CD4-positive, alpha-beta T cell treated with Interleukin-15 for 1 hour (primary cell): ENCODE measurements at places on chromosomes 12 and 14.

DNA sequence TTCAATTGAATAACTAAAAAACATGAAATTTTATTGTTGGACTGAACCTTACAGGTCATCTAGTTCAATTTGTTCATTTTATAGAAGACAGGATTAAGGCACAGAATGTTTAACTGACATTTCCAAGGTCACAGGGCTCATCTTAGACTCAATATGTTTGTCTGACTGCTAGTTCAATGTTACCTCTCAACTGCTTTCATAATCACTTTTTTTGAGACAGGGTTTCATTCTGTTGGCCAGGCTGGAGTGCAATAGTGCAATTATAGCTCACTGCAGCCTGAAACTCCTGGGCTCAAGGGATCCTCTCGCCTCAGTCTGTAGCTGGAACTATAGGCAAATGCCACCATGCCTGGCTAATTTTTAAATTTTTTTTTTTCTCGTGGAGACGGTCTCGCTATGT is 24.4 kb upstream of the ITGA5 start:
- DNase-seq = no peak

- no peak for DNase-seq
Observed at GRCh38 chr14:35727764-35728163, 81.3 kb downstream of the RALGAPA1 start.

- DNase-seq = no peak
Observed at GRCh38 chr12:76864791-76865400, 13.9 kb downstream of the CSRP2 start.

- DNase-seq = no peak
Observed at GRCh38 chr12:7068240-7068993, 7.9 kb downstream of the C1S start.

GRCh38 chr14:60599727-60600126 is 49.5 kb downstream of the SIX1 start:
- no peak for DNase-seq

- DNase-seq = no peak
Observed at GRCh38 chr12:42810006-42810405, 220.5 kb upstream of the PRICKLE1 start.

- no peak for DNase-seq
Observed at GRCh38 chr12:233615-233968, 19.6 kb upstream of the SLC6A12 start.

DNA sequence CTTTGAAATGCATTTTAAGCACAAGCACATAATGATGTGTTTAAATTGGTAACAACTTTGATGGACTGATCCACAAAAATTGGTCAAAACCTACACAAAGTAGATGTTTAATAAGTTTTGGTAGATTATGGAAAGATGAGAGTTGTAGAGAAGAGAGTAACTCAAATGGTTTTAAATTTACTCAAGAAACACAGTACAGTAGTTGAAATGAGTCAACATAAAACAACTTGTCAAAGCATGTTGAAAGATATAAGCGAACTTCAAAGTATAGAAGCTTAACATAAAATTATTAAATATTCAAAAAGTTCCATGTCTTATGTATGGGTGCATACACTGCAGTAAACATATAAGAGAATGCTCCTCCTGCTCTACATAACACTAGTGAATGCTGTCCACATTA is 49.4 kb downstream of the KITLG start:
- DNase-seq = no peak

DNA sequence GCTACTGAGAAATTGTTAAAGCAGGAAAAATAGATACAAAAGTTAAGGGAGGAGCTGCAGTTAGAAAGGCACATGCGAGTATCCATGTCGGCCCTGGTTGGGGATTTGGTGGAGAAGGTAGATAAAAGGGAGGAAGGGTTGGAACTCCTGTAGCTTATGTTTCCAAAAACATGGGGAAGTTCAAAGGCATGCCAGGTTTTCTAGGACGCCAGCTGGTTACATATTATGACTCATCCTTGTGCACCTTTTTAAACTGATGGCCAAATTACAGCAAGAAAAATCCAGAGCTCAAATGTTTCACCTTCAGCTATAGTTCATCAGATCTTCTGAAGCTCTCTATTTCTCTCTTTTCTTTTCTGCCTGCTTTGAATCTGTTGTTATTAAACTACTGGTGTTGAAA is 13.2 kb upstream of the MAP4K5 start:
- no peak for DNase-seq

GRCh38 chr12:109822951-109823411 is 10.2 kb downstream of the TRPV4 start:
- DNase-seq = no peak

DNA sequence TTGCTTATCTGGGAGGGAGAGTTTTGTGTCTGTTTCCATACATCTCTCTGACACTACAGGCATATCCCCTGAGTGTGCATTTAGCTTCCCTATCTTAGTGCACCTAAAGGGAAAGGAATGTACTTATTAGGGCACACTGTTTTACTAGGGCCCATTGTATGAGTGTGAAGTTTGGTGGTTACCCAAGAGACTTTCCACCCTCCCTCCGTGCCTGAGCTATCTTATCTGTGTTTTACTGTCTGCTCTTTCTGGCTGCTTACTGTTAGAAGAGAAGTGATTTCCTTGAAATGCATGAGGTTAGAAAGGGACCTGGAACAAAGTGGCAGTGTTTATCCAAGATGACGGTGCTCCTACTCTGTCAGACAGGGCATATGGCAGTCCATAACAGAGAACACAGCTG is 8.5 kb upstream of the SVOP start:
- no peak for DNase-seq

- DNase-seq = no peak
Observed at GRCh38 chr12:47277972-47278448, 198.3 kb upstream of the AMIGO2 start.

DNA sequence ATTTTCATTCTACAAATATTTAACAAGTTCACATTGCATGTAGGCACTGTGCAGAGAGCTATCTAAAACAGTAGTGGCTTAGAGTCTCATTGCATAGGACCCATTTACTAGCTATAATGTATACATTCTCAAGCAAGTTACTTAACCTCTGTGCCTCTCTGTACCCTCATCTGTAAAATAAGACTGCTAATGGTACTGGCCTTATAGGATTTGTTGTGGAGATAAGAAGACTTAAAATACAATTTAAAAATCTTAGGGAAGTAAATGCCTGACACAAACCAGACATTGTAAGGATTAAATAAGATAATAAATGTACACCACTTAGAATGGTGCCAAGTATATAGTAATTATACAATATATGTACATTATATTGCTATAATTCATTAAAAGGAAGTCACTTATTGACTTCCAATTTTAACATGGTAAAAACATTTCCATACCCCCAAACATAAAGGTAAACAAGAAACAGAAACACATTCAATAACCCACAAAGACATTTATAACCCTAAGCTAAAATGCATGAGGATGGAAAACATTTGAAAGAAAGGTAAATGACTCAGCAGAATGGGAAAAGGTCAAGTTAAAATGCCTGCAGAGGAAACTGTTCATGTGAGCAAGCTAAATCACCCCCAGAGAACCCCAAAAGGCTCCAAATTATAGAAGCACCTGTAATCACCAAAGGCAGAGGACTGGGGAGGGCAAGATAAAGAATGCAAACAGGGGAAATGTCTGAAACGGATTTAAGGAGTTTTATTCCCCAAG is 30.8 kb downstream of the RPS6KA5 start:
- no peak for DNase-seq

GRCh38 chr12:40248585-40249297 is 23.9 kb downstream of the LRRK2 start:
- DNase-seq = no peak

DNA sequence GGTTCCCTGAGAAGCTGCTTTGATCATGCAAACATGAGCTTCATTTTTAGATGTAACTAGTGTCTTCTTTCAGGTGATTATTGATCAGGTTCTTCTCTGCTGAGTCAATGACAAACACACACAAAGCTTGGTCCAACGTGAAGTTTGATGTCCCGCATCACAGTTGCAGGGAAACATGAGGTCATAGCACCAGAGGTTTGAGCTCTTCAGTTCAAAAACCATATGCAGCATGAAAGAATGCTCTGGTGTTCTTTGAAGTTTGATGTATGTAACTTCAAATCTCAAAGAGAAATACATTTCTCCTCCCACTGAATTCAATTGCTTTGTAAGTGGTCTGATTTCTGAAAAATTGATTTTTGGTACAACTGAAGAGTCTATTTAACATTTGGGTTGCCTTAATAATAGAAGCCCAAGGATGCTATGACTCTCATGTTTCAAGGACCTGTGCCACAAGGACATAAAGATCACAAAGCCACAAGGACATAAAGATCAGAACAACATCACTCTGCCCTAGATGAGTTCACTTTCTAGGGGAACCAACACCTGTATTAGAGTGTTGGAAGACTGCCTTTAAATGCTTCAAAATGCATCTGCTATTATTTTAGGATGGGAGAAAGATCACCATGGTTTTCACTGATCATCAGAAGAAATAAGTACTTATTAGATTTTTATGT is 31.1 kb upstream of the AMIGO2 start:
- no peak for DNase-seq

- no peak for DNase-seq
Observed at GRCh38 chr14:56782711-56783110, 27.6 kb downstream of the OTX2 start.

GRCh38 chr12:57852620-57853500 is 6.3 kb upstream of the CTDSP2 start:
- no peak for DNase-seq

DNA sequence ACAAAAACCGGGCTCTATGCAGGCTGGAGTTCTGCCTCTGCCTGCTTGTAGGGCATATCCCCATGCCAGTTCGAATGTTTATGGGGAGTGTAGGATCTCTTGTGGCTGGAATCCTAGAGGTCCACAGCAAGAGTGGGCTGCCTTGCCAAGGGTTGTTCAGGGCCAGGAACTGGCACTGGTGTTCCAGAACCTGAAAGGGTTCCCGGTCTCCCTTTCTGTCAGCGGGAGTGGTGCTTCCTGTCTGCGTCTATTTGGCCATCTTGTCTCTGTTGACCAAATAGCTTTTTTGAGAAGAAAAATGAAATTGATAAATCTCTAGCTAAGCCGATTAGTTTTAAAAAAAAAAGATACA is 17.8 kb downstream of the OLR1 start:
- no peak for DNase-seq

DNA sequence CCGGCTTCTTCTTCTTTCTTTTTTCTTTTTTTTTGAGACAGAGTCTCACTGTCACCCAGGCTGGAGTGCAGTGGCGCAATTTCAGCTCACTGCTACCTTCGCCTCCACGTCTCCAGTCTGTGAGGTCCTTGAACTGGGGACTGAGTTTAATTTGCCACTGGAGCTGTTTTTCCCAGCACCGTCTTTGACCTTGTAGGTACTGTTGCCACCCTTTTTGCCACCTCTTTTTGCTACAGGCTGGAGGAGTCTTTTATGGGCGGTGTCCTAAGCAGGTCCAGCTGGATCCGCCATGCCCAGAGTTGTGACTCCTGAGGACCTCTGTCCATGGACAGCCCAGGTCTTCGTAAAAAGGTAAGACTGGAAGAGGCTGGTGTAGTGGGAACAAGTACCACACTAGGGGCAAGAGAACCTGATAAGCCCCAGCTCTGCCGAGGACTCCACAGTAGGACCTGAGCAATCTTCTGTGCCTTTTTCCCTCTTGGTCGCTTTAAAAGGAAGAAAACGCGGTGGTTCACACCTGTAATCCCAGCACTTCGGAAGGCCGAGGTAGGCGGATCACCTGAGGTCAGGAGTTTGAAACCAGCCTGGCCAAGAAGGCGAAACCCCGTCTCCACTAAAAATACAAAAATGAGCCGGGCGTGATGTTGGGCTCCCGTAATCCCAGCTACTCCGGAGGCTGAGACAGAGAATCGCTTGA is 946 bp downstream of the RNU4-2 start:
- peak; percentile 19 for DNase-seq

DNA sequence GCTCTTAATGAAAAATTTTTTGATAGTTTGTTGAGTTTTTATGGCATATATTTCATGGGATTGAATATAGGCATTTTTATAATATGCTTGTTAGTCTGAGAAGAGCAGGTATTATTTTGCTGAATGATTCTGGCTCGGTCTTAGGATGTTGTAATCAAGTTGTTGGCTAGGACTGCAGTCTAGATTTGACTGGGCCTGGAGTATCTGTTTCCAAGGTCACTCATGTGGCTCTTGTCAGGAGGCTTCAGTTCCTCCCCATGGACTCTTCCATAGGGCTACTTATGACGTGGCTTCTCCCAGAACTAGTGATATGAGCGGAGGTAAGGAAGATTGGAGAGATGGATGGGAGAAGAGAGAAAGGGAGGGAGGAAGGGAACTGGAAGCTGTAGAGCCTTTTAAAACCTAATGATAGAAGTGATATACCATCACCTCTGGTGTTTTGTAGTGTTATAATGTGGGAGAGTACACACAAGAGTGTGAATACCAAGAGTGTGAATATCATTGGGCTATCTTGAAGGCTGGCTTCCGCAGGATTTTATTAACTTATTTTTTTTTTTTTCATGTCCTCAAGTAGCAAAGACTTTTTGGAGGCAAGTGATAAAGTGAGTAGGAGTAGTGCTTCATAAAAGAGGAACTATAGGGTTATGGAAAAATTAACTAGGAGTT is 4.4 kb downstream of the MNAT1 start:
- DNase-seq = no peak

DNA sequence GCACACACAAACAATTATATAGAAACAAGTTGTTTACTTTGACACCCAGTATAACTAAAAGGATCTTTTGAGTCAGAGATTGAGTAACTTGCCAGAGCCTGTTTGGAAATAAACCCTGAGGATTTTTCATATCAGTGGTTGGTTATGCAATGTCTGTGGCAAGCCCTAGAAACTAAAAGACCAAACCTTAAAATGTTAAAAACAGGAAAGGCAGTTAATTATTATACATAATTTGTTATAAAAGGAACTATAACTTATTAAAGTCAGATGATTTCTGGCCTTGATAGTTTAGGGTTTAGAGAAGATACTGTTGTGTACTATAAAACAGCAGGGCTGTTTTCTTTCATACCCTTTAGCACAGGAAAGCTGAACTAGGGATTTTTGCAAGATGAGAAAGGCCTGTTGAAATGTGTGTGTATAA is 44.1 kb downstream of the PSEN1 start:
- DNase-seq = no peak

GRCh38 chr12:94793191-94793595 is 142.8 kb upstream of the TMCC3 start:
- no peak for DNase-seq
